ENCODE measurements at places on chromosomes 7 and 10. TPM values are rescaled to one million over a fixed set of nuclear protein-coding genes. Genes with fewer than 3 reads are reported as not detected.

PCLO gene
- total RNA-seq = 2.2 TPM

HELLS gene
- 1.9 TPM for total RNA-seq

DNA sequence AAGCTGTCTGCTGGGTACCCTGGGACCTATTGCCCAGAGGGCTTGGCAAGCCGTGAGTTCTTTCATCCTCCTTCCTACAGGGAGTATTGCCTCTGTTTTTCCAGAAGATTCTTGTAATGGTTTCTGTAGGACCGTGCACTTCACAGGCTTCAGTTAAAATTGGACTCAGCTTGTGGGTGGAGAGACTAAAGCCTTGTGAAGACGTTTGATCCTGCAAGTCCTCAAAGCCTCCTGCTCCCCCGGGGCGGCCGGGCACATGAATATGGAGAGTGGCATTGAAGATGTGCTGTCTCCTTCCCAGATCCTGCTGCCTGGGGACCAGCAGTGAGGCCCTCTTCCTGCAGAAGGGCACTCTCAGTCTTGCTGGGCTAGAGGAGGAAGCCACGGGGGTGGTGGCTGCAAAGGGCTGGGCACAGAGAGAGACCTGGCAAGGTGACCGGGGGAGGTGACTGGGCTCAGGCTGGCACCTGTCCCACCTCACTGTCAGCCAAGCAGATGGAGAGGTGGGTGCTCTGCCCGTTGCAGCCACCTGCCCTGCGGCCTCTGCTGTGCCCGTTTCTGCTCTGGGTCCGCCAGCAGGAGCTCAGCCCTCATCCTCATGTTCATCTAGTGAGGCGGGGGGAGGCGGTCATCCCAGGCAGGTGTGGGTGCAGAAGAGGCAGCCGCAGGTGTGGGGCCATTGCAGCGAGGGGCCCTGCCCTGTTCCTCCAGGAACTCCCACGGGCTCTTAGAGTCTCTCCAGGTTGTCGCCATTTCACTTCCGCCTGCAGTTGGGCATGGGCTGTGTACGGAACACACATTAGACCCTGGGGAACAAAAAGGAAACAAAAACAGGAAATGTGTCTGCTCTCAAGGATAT, 55.7 kb downstream of the TMEM209 start:
- peak; percentile 85 for DNase-seq

DNA sequence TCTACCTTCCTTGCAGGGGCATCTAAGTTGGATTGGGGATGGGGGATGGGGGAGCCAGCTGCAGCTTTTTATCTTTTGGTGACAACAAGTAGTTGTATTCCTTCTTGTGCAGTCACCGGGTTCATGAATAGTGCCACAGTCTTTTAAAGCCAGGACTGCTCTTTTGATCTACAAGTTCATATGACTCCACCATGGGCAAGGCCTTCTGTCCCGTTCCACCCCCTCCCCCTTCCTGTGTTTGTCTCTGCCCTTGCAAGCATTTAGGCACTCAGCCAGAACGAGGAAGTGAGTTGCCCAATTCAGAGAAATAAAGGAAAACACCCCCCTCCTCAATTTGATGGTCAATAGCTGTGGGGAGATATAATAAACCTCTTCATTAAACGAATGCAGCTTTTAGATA, 44.8 kb upstream of the EGR2 start:
- no peak for DNase-seq

DNA sequence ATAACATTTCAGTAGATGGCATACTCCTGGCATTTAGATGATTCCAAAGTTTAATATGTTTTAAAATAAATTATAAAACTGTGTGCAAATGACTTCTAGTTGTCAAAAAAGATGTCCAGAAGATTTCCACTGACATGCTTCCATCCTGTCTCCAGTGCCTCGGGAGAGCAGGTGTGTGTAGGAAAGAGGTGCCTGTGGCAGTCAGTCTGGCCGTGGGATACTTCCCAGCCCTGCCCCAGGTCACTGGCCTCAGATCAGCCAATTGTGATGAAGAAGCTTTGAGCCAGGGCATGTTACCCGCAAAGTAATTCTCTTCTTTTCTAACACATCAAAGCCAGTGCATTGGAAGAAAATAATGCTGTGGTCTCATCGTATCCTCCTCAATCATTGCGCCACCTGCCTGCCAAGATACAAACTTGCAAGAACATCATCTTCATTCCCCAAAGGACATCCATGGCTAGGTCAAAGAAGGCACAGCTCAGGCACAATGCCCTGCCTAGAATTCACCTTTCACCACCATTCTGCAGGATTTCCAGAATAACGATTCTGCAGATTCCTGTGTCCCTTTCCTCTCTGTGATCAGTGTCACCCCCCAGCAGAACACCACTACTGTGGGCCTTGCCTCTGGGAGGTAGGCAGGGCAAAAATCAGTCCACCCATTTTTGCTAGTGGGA, 6.3 kb upstream of the KCNMA1 start:
- DNase-seq = no peak

GRCh38 chr7:32142649-32143048, 72.4 kb upstream of the PDE1C start:
- no peak for DNase-seq

DNA sequence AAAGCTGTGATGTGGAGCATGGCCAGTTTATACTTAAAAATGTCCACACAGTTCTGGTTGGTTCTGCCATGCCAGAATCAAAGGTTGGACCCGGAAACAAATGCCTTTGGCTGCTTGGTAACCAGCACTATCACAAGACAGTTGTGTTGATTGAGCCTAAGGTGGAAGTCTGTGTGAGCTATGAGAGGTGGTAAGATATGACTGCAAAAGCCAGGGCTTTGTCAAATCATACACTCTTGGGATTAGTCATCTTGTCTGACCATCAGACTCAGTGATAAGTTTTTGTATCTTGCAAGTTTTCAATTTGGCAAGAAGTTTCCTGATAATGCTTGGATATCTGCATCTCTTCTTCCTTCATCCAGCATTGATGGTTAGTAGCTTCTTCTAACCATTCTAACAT, 35.5 kb downstream of the GPR141 start:
- no peak for DNase-seq

- DNase-seq = no peak
These were observed 58.6 kb upstream of the ANK3 start for GRCh38 chr10:60448246-60448645.

ZNF485 gene
- 2.1 TPM for total RNA-seq

- no peak for DNase-seq
These were observed 27.9 kb upstream of the NKX6-2 start for GRCh38 chr10:132813560-132814468.

PRKCQ gene
- 0.35 TPM for total RNA-seq

VWC2 gene
- not detected for total RNA-seq

- DNase-seq = no peak
These were observed 316.6 kb downstream of the SNX13 start for GRCh38 chr7:17623546-17624185.

DNA sequence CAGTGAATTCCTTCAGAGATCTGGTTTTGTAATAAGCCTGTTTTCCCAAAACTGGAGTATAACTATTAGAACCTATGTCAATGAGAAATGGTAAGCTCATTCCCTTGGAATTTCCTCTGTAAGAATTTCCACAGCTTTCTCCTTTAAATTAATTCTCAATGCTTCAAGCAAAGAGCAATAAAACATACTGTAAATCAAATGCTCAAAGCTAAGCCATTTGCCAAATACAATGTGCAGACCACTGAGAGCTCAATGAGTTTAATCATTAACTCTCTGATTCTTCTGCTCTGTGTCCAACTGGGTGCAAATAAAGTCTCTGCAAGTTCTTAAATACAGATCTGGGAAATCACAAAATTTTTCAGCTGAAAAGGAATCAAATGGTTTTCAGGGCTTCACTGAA, 227.6 kb upstream of the IMMP2L start:
- no peak for DNase-seq

- DNase-seq = no peak
These were observed 5.6 kb upstream of the MEST start for GRCh38 chr7:130486114-130486953.

GRCh38 chr7:67438913-67439505, 442.4 kb downstream of the TYW1 start:
- no peak for DNase-seq

GRCh38 chr7:116511552-116512519, 12.3 kb downstream of the CAV2 start:
- DNase-seq = no peak

TRIM56 gene
- 48.2 TPM for total RNA-seq

DNA sequence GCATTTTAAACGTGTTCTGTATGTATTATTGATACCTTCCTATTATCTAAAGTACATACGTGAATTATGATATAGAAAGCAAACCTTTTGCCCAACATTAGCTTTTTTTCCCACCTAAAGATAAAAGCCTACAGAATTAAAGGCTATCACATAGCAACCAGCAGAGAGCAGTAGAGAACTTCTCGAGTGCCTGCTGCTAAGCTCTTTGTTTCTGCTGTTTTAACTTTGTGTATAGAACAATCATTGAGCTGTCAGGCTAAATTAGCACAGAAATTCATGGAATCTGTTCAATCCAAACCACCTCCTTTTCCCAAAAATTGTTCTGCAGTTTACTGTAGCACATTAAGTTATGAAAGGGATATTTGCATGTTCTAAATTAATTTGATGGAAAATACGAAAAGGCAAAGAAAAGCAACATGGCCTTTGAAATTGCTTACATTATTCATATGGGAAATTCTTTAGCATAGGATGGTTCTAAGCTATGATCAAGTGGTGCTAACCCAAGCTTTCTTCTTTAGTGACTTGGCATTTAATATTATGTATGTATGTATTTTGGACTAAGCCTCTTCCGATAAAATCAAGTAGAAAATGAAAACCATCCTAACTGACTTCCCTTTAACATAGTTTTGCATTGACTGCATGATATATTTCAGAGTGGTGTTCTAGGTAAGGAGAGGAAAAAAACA, 1288.5 kb downstream of the GATA3 start:
- no peak for DNase-seq

All from mesenteric fat pad (tissue), 1 donor.